ENCODE measurements at places on chromosomes 1 and 21.

- DNase-seq = no peak
These were observed 7.1 kb upstream of the PTTG1IP start for GRCh38 chr21:44880405-44881197.

GRCh38 chr1:53715478-53715877, 23.5 kb downstream of the GLIS1 start:
- no peak for DNase-seq

- DNase-seq = no peak
These were observed 70.1 kb upstream of the ROR1 start for GRCh38 chr1:63703701-63704107.

DNA sequence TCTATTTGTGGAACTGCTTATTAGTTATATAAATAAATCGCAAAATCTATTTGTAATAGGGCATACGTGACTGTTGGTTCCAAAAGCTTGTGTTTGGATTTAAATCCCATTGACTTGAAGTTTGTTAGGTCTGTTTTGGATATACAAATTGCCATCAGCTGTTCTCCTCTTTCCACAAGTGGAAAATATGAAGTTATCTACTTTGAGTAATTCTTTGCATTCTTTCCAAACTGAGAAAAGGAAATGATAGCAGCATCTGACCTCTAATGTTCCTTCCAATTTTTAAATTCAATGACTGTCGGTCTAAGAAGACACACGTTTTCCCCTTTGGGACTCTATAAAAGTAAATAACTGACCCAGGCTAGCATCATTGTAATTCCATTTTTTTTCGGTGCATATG, 165.7 kb upstream of the SGIP1 start:
- no peak for DNase-seq

DNA sequence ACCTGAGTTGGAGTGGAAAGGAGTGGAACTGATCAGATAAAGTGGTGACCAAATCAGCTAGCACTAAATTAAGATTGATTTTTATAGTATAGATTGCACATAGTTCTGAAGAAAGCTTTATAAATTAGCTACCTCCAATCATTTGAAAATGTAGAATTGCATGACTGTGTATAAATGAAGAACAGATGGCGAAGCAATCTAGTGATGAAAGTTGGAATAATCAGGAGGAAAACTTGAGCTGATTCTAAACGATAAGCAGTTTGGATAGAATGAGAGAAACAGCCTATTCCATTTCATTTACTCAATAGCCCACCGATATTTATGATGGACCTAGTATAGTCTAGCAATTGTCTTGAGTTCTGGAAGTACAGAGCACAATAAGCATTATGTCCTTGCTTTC, 661.5 kb downstream of the PLA2G4A start:
- DNase-seq = no peak

GRCh38 chr1:183604038-183604808, 14.0 kb upstream of the NCF2 start:
- DNase-seq = no peak

GRCh38 chr1:6460301-6461050, 5.5 kb downstream of the TNFRSF25 start:
- no peak for DNase-seq

DNA sequence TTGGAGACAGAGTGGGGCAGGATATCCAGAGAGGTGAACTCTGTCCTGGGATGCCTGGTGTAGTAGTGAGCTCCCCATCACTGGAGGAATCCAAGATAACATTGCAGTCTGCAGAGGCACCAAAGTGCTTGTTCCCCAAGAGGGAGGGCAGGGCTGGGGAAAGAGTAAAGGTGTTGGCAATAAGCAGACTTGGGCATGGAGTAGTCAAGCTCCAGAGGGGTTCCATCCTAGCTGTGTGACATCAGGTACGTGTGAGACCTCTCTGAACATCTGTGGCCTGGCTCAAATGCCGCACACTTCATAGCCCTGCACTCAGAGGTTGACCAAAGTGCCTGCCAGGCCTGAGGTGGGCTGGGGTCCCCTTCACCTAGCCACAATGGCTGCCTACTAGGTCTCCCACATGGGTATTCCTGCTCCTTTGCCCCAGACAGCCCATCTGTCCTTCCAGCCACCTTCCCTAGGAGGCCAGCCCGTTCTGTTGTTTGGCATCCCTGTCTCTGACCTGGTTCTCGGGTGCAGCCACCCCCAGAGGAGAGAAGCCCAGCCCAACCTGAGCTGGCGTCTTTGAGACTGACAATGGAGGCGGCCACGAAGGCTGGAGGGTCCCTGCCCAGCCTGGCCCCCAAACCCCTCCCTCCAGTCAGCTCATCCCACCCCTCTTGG, 2.8 kb upstream of the ARF1 start:
- DNase-seq = peak; percentile 15

GRCh38 chr1:70205071-70205433, 327 bp downstream of the LRRC40 start:
- DNase-seq = no peak

- no peak for DNase-seq
These were observed 60.2 kb downstream of the POU2F1 start for GRCh38 chr1:167280912-167281311.

DNA sequence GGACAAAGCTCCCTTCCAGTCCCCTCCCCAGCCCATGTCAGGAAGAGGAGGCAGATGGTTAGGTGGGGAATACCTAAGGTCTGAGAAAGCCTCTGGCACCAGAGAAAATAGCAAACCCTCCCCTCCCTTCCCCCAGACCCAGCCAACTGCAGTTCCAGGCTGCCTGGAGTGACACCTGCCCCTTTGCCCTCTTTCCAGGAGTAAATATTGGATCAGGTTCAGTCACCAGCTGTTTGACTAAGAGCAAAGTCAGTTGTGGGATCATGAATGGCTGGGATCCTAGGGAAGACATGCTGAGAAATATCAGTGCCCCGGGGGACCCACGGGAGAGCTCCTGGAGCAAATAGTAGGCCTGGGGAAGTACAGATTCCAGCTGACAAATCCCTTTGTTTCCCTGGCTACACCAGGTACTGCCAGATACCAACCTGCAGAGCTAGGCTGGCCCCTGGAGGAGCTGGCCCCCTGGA, 12.2 kb upstream of the CDK18 start:
- DNase-seq = no peak

- DNase-seq = no peak
These were observed 85.3 kb upstream of the RAVER2 start for GRCh38 chr1:64659478-64660138.

DNA sequence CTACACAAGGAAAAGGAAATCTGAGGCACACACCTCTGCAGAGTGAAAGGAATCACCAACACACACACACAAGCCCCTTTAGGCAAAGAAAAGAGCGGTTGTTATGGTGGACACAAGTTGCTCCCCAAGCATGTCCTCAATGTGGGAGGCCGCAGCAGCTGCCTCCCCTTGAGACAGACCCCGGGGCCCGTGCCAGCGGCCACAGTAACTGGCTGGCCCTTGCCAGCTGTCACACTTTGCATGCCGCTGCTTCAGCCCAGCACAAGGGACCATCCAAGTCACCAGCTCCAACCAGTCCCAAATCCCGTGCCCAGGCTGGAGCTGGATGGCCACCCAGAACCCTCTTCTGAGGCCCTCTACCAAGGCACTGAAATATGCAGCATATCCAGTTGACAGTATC, 2.9 kb upstream of the OLIG1 start:
- no peak for DNase-seq

DNA sequence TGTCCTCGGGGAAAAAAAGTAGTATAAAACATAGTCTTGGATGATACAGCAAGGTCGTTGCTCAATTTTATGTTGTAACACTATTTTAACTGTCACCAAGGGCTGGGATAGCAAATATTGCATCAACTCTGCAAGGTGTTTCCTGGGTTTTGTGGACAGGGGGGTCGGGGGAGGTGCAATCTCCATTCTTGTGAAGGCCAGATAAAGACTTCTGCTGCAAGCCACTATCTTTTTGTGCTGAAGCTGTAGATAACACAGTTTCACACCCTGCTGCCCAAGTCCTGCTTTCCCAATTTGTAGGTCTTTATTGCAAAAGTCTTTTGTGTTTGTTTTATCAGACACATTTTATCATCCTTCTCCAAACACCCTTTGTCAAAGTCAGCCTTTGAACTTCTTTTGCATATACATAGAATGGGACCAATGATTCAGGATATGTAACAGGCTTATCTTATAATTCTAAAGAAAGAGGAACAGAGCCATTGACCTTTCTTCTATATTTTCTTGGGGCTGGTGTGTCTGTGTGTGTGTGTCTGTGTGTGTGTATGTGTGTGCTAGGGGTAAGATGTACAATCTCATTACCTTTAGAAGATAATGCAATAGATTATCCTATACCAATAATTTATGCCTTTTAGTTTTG, 140.6 kb downstream of the RUNX1 start:
- no peak for DNase-seq

DNA sequence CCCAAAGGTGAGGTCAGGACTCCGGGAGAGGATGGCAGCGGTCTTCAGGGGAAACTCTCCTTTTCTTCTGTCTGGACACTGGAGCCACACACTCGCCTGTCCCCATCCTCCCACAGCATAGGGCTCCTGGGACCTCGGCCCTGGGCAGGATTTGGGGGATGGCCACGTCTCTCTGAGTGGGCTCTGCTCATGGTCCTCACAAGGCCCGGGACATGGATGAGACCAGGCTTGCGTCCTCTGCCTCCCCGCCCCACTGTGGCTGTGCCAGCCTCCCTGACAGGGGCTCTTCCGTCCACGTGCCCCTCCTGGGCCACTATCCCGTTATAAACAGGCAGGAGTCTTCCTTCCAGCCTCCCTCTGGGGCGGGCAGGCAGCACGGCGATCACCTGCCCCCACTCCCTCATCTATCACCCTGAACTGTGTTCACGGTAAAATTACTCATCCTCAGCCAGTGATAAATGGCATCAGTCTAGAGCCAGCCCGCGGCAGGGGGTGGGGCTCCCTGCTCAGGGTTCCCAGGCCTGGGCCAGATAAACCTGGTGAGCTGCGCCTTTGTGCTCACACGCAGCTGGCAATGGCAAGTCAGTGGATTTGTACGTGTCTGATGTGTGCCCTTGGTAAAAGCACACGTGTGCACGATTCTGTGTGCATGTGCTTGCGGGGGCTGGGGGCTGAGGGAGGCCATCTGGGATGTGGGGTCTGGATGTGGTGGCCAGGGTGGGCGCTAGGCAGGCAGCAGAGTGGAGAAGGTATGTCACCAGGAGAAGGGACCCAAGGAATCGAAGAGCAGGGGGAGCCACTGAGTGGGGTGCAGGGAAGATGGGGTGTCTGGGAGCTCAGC, 12.6 kb upstream of the SAMD11 start:
- DNase-seq = no peak

DNA sequence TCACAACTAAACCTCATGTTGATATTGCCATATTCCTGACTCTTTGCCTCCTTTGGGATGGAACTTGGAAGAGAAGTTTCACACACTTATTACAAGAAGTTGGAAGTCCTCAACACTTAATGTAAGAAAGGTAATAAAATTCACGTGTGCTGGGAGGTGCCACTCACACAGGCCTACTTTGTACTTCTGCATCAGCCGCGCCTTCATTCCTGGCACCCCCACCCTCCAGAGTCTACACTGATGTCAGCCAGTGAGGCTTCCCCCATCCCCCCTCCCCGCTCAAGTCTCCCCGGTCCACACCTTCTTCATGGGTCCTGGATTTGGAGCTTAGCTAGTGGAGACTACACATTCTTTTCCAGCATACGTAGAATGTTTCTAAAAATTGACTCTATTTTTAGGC, 24.8 kb upstream of the SLC45A1 start:
- no peak for DNase-seq

- no peak for DNase-seq
These were observed 3.2 kb downstream of the ZP4 start for GRCh38 chr1:237887542-237887941.

- DNase-seq = peak; percentile 86
These were observed 32.6 kb downstream of the UTP25 start for GRCh38 chr1:209860293-209860881.

GRCh38 chr1:54995835-54996234, 2.9 kb upstream of the BSND start:
- DNase-seq = no peak

- DNase-seq = no peak
These were observed 650.3 kb downstream of the AJAP1 start for GRCh38 chr1:5304702-5305101.

DNA sequence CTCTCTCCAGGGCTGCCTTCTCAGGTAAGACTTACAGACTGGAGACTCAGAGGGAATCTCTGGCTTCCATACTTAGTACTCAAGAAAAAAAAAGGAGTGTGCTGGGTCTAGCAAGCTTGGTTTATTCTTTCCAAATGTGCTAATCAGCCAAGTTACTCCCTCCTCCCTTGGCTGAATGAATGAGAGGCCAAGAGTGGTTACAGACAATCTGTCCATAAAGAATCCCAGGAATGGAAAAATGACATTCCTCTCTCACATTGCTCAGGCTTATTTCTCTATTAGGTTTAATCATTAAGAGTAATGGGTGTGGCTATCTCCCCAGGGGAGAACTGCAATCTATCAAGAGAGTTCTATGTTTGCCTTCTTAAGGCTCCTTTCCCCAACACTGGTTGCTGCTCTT, 547.3 kb upstream of the PLXNA2 start:
- no peak for DNase-seq

- no peak for DNase-seq
These were observed 498.7 kb upstream of the NFIA start for GRCh38 chr1:60583696-60584095.

DNA sequence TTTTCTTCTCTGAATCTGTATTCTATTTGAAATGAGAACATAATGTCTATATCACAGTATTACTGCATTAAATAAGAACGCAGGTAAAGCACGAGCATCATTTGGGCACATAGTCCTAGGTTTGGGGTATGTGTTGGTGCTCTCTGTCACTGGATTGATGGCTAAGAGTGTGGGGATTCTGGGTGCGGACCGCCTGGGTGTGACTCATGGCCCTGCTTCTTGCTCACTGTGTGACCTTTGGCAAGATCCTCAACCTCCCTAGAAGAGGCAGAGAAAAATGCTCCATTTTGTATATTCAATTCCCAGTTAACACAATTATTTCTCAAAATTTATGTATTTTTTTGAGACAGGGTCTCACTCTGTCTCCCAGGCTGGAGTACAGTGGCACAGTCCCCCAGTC, 99.7 kb downstream of the LAMC2 start:
- no peak for DNase-seq

DNA sequence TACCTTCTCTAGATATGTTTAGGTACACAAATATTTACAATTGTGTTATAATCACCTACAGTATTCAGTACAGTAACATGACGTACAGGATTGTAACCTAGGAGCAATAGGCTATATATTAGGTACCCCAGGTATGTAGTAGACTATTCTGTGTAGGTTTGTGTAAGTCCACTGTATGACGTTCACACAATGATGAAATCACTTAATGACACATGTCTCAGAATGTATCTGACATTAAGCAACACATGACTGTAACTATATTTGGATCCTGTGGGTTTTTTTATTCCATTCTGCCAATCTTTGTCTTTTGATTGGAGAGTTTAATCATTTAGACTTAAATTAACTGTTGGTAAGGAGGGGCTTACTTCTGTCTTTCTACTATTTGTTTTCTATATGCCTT, 52.1 kb downstream of the STYXL2 start:
- DNase-seq = no peak
